ENCODE measurements at places on chromosomes 12 and 14. TPM values are rescaled to one million over a fixed set of nuclear protein-coding genes. Genes with fewer than 3 reads are reported as not detected.

DNA sequence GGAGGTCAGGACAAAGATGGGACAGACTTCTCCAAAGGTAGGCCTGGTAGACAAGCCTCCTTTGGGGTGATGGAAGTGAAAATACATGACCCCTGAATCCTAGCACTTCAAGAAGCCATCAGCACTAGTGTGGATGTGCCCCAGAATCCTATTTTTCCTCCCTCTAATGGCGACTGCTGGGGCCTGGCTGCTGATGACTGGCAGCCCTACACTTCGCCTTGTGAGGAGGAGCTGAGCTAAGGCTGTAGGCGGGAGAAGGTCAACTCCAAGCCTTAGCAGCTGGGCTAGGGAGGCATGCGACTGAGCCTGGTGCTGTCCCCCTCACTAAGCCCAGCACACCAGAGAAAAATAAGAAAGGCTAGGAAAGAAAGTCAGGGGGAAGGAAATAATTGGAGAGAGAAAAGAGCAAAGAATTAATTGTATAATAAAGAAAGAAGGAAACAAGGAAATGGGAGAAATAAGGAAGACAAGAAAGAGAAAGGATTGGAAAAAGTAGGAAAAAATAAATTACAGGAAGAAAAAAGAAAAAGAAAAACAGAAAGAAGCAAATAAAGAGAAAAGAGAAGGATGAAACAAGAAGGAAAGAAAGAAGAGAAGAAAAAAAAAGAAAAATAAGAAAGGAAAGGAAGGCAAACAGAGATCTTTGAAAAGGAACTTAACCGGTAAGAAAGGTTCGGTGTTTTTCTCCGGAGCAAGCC is 4.7 kb upstream of the HOXC10 start:
- DNase-seq: no peak

- DNase-seq: no peak
These were observed 16.4 kb downstream of the ARID2 start for GRCh38 chr12:45745861-45746277.

GRCh38 chr12:116280595-116281290 is 3.2 kb upstream of the MED13L start:
- DNase-seq: peak; percentile 13

The SRRM4 gene
- not detected for total RNA-seq

The SUSD6 gene
- total RNA-seq: 4.8 TPM

- no peak for DNase-seq
These were observed 19.7 kb downstream of the BTBD6 start for GRCh38 chr14:105267820-105268548.

DNA sequence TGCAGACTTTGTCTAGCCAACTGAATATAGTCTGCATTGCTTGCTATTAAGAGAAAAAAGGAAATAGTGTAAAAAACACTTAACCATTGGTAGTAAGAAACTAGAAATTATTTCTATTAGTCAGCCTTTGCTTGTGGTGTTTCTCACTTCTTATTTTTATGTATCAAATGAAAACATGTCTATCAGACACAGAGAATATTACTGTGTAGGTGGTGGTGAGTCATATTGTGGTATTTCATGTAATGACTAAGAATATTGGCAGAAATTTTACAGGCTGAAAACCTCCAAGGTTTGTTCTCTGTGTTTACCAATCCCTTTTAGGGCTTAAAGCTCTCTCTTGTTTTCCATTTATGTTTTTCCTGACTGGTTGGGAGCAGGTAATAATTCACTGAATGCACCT is 87.2 kb downstream of the DAAM1 start:
- peak; percentile 66 for DNase-seq

GRCh38 chr14:94056579-94057308 is 24.3 kb downstream of the DDX24 start:
- DNase-seq: no peak

Measured in HepG2 (cell line).